ENCODE measurements at places on chromosomes 2 and 18. TPM values are rescaled to one million over a fixed set of nuclear protein-coding genes. Genes with fewer than 3 reads are reported as not detected.

Gene ZSWIM2
- total RNA-seq: not detected

Gene ZNF804A
- total RNA-seq: not detected

Gene GBX2
- total RNA-seq: not detected

Gene FAM98A
- total RNA-seq: 16.1 TPM

Gene NPAS2
- total RNA-seq: 8.2 TPM

Gene MAL
- 11.0 TPM for total RNA-seq

Gene ZNF2
- total RNA-seq: 7.4 TPM

Gene MAP2
- total RNA-seq: 8.2 TPM

Gene CPO
- total RNA-seq: 0.13 TPM

Gene KYNU
- 31.4 TPM for total RNA-seq

Gene KIDINS220
- total RNA-seq: 58.2 TPM

Gene VRK2
- 67.7 TPM for total RNA-seq

Gene MRO
- not detected for total RNA-seq

Gene IL18RAP
- total RNA-seq: not detected

Gene SIX2
- total RNA-seq: 4.2 TPM

Gene NYAP2
- total RNA-seq: not detected

Gene ZAP70
- not detected for total RNA-seq

Gene CNDP1
- not detected for total RNA-seq

Gene ANKRD30BL
- total RNA-seq: not detected

Gene ADCYAP1
- not detected for total RNA-seq

Gene YPEL5
- 84.2 TPM for total RNA-seq

Gene SRBD1
- 13.4 TPM for total RNA-seq

Gene RAB6C
- total RNA-seq: not detected

Gene INO80B
- total RNA-seq: 26.6 TPM

Gene FOXI3
- total RNA-seq: not detected

Gene UGT1A8
- total RNA-seq: under 0.01 TPM

Gene EGR4
- total RNA-seq: not detected

Gene C2orf92
- 0.26 TPM for total RNA-seq

Gene UGT1A3
- not detected for total RNA-seq

Gene CFC1
- total RNA-seq: not detected

Gene PROKR1
- total RNA-seq: not detected

Gene EIF4E2
- 45.3 TPM for total RNA-seq

Gene TMEM200C
- under 0.01 TPM for total RNA-seq

Gene L3MBTL4
- 1.0 TPM for total RNA-seq

Gene DPP4
- 2.9 TPM for total RNA-seq

Gene ARHGAP15
- total RNA-seq: not detected
